Hair follicular keratinocyte (primary cell): ENCODE measurements at places on chromosomes 7 and 10. TPM values are rescaled to one million over a fixed set of nuclear protein-coding genes. Genes with fewer than 3 reads are reported as not detected.

Gene NCOA4
- 86.1 and 99.2 TPM in 2 replicates for total RNA-seq

Gene ITIH2
- total RNA-seq, result not detected in 2 replicates

Gene TAS2R4
- 0.08 and 0.61 TPM in 2 replicates for total RNA-seq

Gene PDE1C
- total RNA-seq, result 3.4 and 6.7 TPM in 2 replicates

Gene SGPL1
- total RNA-seq, result 25.0 and 31.1 TPM in 2 replicates

Gene OR6V1
- total RNA-seq, result not detected in 2 replicates

Gene ACTA2
- total RNA-seq, result 19.4 and 22.3 TPM in 2 replicates

Gene PPP1R17
- not detected in 2 replicates for total RNA-seq

Gene CCL26
- not detected in 2 replicates for total RNA-seq

Gene ABCC2
- total RNA-seq, result 0.15 and 0.39 TPM in 2 replicates

Gene WEE2
- total RNA-seq, result not detected in 2 replicates
